ENCODE measurements at places on chromosomes 11 and 22.

DNA sequence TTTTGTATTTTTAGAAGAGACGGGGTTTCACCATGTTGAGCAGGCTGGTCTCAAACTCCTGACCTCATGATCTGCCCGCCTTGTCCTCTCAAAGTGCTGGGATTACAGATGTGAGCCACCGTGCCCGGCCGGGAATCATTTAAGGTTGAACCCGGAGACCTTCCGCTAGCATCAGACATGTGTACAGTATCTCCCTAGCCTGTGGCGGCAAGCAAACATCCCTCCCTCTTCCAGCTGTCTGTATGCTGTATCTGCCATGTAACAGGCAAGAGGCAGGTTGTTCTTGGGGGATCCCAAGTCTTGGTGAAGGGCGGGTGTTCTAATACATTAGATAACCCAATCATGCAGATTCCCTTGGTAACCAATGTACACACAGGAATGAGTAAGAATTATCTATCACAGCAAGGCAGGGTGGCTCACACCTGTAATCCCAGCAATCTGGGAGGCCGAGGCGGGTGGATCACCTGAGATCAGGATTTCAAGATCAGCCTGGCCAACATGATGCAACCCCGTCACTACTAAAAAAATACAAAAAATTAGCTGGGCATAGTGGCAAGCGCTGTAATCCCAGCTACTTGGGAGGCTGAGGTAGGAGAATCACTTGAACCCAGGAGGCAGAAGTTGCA is 58.1 kb upstream of the RBFOX2 start:
- no peak for DNase-seq

- DNase-seq: no peak
Measured at GRCh38 chr11:66050581-66051231, 1.5 kb upstream of the SF3B2 start.

GRCh38 chr11:113147249-113147648 is 167.1 kb upstream of the TTC12 start:
- DNase-seq: no peak

- DNase-seq: peak; percentile 99
Measured at GRCh38 chr22:42090596-42091454, at the start of gene NDUFA6. Gene NDUFA6 (minus strand): TSS chr22:42090772. CDS start chr22:42090744, 28 bp downstream.

DNA sequence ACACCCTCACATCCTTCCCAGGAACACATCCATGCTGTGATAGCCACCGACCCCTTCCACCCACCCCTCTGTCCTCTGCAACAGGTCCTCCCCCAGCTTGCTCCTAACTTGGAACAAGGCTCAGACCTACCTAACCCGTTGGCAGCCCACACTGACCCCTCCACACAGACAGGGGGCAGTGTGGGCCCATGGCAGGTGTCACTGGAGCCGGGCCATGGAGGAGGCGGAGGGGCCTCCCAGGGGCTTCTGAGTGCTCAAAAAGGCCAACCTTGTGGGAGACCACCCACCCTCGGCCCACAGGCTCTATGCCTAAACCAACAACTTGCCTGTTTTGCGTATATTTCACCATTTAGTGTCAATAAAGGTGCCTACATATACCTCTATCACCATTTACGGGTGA is 57.0 kb downstream of the CERK start:
- DNase-seq: no peak

DNA sequence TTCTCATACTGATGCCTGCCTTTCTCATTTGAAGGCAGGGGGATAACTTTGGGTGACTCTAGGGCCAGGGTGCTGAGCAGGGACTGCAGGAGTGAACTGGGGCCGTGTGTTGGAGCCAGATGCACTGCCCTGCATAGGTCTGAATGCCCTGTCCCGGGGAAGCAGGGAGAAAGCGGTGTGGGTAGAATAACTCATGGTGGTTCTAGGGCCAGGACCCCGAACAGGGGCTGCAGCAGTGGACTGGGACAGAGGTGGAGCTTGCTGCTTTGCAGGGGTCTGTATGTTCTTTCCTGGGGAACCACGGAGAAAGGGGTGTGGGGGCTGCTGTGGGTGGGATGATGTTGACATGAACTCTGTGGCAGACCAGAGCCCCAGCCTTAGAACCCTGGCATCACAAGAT is 52.9 kb downstream of the GAB4 start:
- DNase-seq: no peak

- no peak for DNase-seq
Measured at GRCh38 chr11:19972091-19972490, 188.2 kb downstream of the DBX1 start.

- DNase-seq: no peak
Measured at GRCh38 chr22:36182857-36183256, 18.8 kb downstream of the APOL4 start.

DNA sequence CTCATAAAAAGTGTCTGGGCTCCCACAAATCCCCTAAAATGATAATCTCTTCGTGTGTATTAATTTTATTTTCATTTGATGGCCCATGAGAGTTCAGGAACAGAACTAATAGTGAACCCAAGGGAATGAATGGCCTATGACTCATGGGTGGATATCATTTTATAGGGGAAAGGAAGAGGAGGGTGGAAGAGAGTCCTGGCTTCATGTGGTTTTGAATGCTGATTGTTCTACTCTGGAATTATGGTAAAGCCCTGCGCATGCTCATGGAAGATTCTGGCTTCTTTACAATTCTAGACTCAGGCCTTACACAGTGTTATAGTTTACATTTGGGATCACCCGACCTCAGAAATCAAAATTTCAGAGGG is 35.2 kb downstream of the MAML2 start:
- peak; percentile 93 for DNase-seq

DNA sequence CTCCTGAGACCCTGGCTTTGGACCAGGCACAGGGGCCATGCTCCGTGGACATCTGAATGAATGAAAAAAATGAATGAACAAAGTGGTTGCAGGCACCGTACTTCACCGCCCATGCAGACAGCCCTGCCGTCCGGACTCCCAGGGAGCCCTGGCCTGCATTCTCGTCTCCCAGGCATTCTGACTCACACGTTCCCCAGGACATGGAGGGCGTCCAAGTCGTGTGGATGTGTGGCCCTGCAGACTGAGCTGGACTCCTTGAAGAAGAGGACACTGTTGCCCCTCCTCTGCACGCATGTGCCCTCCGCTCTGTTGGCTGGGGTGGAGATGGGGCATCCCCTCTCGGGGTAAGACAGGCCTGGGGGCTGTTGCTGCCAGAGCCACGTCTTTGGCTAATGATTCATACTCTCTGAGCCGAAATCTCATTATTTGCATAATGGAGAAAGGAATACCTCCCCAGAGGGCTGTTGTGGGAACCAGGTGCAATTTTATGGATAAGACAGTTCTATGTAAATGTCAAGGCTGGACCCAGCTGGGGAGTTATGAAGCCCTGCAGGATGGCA is 49.7 kb downstream of the RTL6 start:
- DNase-seq: peak; percentile 97

- DNase-seq: no peak
Measured at GRCh38 chr22:48076008-48076407, 1313.6 kb downstream of the TBC1D22A start.

- DNase-seq: no peak
Measured at GRCh38 chr22:18088825-18089568, 11.2 kb downstream of the PEX26 start.

GRCh38 chr11:101617735-101618332 is 34.0 kb upstream of the TRPC6 start:
- DNase-seq: peak; percentile 7

GRCh38 chr22:24965822-24966626 is 13.5 kb downstream of the KIAA1671 start:
- DNase-seq: no peak

GRCh38 chr11:86773513-86774252 is 26.7 kb upstream of the PRSS23 start:
- no peak for DNase-seq

GRCh38 chr11:2272228-2272945 is 2.0 kb upstream of the ASCL2 start:
- DNase-seq: no peak

GRCh38 chr11:73980001-73980961 is 2.4 kb downstream of the UCP2 start:
- DNase-seq: no peak

DNA sequence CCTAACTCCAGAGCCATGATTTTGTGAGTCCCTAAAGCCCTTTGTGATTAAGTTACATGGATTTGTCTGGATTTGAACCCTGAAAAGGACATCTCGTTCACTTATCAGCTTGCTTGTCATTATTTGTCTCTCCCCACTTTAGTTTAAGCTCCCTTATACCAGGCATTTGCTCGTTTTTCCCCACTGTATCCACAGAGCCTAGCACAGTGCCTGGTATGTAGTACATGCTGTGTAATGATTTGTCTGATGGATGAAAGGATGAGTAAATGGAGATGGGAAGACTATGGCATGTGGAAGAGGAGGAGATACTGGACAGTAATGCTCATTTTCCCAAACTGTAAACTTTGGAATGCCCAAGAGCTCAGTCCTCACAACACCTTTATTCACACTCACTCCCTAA is 9.2 kb upstream of the MCHR1 start:
- DNase-seq: no peak

- DNase-seq: no peak
Measured at GRCh38 chr11:72380132-72380503, 54.2 kb downstream of the CLPB start.

DNA sequence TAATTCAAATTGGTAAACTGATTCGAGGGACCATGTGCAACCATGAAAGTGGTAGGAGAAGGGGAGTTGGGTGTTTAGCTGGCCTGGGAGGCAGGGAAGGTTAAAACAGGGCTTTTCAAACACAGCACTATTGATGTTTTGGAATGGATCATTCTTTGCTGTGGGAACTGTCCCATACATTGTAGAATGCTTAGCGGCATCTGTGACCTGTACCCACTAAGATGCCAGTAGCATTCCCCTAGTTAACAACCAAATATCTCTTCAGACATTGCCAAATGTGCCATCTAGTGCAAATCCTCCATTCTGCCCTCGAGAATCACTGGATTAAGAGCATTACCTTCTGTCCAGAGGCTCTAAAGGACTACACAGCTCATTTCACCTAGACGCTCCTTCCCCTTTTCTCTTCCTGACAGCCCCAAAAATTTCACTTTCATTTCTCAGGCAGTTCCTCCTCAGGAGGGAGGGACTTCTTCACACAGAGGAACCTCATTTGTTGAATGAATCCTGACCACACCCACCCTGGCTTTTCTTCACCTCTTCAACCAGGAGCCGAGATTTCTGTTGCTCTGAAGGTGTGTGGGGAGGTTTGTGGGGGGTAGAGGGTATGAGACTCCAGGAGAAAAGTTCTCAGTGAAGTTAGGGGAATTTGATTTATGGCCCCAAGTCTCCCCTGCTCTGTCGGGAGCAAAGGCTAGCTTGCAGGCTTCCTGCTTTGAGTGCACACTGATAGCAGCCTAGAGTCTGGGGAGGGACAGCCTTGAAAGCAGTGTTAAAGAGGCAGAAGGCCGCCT is at the start of gene TRIM34:
Gene TRIM34 (plus strand): TSS at position 513 of the 791 bp plus-strand sequence. CDS start 7,331 bp downstream, outside the sequence.
- DNase-seq: peak; percentile 60

GRCh38 chr11:108496643-108497256 is 1.4 kb downstream of the POGLUT3 start:
- no peak for DNase-seq

- DNase-seq: peak; percentile 38
Measured at GRCh38 chr11:124801014-124801413, 808 bp upstream of the MSANTD2 start.

DNA sequence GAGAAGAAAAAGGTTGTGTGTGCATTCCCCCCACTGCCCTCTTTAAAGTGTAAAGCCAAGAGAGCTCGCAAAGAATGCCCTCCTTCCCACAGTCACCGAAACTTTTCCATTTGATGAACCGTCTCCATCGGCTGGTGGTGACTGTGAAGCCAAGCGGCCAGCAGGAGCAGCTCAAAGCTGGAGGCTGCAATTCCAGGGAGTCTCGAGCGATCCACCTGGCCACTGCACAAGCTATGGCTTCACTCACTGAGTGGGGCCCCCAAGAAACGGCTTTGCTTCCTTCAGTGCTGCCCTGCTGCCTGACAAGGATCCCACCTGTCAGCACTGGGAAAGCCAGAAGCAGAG is 117.7 kb downstream of the ABTB2 start:
- no peak for DNase-seq

DNA sequence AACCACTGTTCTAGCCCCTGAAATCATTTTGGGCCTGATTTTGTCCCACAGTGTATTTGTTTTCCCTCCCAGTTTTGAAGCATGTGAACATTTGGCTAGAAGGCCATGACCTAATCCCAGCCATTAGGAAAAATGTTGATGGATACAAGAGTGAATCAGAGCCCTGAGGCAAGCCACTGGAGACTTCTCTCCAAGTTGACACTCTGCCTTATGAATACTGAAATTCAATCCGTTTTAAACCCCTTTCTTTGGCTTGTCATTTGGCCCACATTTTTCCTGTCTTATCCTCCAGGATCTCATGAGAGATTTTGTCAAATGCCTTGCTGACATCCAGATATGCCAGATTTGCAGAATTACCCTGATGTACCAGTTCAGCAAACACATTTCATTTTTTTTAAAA is 158.8 kb downstream of the FAT3 start:
- DNase-seq: peak; percentile 86

DNA sequence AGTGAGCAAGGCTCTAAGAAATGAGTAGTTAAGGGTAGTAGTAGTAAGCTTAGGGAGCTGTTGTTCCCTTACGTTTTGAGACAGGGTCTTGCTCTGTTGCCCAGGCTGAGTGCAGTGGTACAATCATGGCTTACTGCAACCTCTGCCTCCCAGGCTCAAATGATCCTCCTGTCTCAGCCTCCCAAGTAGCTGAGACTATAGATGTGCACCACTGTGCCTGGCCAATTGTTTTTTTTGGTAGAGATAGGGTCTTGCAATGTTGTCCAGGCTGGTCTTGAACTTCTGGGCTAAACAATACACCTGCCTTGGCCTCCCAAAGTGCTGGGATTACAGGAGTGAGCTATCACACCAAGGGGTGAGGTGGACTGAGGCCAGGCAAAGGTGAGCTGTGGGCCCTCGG is 10.0 kb downstream of the SMIM38 start:
- DNase-seq: no peak

DNA sequence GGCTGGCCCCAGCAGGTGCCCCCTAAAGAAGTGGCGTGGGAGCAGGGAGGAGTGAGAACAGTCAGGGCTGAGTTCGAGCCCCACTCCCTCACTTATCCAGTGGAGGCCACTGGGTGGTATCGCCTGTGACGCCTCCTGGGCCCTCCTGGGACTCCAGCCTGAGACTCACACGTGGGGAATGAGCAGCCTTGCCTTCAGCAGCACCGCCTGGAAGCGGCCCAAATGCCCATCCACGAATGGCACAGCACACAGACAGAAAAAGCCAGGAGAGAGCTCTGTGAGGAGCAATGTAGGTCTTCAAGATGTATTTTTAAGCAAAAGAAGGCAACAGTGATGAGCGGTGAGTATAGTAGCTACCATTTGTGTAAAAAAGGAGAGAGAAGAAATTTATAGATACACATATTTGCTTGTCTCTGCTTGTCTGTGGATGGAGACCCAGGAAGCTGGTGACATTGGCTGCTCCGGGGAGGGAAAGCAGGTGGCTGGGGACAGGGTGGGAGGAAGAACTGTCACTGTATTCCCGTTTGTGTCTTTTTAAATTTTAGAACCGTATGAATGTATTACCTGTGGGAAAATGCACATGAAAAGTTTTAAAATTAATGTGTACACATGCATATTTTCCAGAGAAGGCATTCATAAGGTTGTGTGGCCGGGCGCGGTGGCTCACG is 13.2 kb downstream of the KCNJ4 start:
- DNase-seq: no peak

DNA sequence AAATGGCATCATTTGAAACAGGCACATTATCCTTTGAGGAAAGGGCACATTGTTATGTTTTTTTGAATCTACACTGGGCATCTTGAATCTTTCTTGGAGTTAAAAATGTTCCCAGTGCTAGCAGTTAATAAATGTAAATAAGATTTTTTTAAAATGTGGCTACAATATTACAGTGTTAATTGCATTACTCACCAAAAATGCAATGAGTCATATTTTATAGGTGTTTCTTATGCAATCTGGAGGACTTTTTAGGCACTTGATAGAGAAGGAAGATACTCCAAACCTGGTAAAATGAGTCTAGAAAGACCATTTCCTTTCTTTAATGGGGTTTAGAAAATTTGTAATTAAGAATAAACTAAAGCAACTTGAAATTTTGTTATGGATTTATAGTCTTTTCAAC is 238.0 kb downstream of the METTL15 start:
- peak; percentile 8 for DNase-seq
